ENCODE measurements at places on chromosomes 7 and 10.

DNA sequence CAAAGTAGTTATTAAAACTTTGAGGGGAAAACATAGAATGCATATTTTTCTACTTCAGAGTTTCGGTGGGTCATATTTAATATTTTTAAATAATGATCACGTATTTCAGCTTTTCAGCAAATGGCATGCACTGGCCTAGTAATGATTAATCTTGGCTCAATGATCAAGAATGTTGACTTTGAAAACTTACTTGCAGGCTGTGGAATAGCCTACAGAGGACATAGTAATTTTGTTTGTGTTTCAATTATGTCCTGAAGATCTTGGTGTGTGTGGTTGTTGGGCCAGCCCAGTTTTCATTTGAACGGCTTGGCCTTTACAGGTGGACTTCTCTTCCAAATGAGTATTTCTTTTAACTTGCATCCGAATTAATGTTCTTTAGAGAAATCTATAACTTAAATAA is 35.1 kb downstream of the ADD3 start:
- no peak for DNase-seq

- no peak for DNase-seq
Observed at GRCh38 chr7:107318523-107319160, 149.8 kb downstream of the HBP1 start.

GRCh38 chr7:14839307-14839706 is 63.2 kb downstream of the DGKB start:
- DNase-seq = no peak

GRCh38 chr7:152072421-152072820 is 46.9 kb downstream of the GALNT11 start:
- no peak for DNase-seq
